ENCODE measurements at places on chromosomes 2 and 18. TPM values are rescaled to one million over a fixed set of nuclear protein-coding genes. Genes with fewer than 3 reads are reported as not detected.

Gene MC4R
- not detected for total RNA-seq

Gene VSNL1
- 11.9 TPM for total RNA-seq

Gene ASB3
- total RNA-seq: 5.2 TPM

Gene KCNF1
- total RNA-seq: not detected

Gene OTOS
- not detected for total RNA-seq

Gene PXDN
- 9.4 TPM for total RNA-seq

Gene HOXD13
- total RNA-seq: not detected

Gene TCF23
- total RNA-seq: 0.10 TPM

Gene LYPD6
- 0.25 TPM for total RNA-seq

Gene PDE6D
- total RNA-seq: 7.5 TPM

Gene CTAGE1
- not detected for total RNA-seq

Gene LYPD1
- 0.40 TPM for total RNA-seq

Gene SNORC
- total RNA-seq: 15.5 TPM

Gene CRACDL
- 0.30 TPM for total RNA-seq

Measured in left lobe of liver (tissue), 2 donors.